ENCODE measurements at places on chromosomes 1 and 21. TPM values are rescaled to one million over a fixed set of nuclear protein-coding genes. Genes with fewer than 3 reads are reported as not detected.

- DNase-seq, result no peak
These were observed 46.8 kb upstream of the EDEM3 start for GRCh38 chr1:184801503-184801902.

DNA sequence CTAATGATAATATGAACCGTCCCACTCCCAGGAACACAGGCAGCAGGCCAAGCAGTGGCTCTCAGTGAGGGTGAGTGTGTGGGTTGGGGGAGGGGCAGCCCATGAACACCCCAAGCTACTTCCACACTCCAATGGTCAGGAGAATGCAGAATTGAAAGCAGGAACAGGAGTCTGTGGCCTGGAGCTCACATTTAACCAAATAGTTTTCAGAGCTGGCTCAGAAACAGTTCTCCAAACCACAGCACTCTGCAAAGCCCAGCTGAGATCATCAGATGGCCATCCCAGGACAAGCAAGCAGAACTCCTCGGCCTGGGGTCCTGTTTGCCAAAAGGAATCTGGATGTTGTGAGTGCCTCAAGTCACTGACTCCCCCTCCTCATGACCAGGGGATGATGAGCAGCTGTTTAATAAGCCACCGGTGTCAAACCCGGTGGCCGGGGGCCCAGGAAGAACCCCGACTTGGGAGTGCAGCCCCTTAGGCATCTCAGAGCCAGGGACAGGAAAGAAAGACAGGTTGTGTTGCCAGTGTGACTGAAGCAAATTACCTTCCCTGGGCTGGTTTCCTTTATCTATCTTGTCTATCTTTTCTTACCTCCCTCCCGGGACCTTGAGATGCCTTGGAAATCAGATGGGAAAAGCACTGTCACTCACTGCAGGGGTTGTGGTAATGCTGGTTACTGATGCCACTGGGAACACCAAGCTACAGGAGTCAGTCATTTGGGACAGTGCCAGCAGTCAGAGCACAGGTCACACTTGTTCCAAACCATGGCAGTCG lies 20.4 kb downstream of the DEGS1 start:
- no peak for DNase-seq

DNA sequence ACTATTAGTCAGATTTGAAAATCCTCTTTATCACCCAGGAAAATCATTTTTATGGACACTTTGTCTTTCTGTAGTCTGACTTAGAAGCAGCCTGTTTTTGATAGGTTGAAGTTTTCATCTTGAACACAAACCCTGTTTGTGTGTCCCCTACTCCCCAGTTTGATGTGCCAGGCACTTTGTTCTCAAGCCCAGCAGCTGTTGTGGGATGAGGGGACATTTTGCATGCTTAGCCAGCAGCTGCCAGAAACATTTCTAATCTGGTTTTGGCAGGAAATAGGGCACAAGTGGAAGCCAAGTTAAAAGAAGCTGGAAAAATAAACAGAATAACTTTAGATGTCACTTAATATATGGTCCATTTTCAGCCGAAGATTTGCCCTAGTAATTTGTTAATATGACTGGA lies 29.9 kb downstream of the ACTN2 start:
- no peak for DNase-seq

DNA sequence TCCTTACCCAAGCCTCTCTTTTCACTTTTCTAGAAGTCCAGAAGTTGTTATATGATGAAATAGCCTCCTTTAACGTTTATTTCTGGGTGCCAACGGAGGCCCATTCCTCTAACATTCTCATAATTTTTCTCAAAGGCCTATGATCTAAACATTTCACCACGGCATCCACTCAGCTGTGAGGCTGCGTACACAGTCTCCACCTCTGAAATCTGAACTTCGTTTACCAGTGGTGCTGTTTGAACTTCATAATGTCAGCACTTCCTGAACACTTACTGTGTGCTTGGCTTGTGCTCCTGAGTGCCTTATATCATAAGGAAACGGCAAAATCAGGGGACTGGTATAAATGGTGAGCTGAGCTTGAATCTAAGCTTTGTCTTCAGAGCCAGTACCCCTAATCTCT lies 12.0 kb upstream of the RBP7 start:
- DNase-seq, result no peak

GRCh38 chr1:73948055-73948454 lies 249.9 kb downstream of the LRRIQ3 start:
- DNase-seq, result peak; percentile 20

DNA sequence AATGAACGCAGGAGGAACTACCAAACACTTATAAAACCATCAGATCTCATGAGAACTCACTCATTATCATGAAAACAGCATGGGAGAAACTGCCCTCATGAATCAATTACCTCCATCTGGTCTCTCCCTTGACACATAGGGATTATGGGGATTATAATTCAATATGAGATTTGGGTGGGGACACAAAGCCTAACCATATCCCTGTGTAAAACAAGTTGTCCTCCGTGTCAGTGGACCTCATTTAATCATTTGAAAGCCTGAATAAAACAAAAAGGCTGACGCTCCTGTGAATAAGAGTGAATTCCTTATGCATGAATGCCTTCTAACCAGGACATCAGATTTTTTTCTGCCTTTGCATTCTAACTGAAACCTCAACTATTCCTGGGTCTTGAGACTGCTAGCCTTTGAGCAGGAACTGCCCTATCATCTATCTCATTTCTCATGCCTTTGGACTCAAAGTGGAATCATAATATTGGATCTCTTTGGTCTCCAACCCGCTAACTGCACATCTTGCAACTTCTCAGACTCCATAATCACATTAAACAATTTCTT lies 648.8 kb downstream of the ADGRL2 start:
- no peak for DNase-seq

- DNase-seq, result no peak
These were observed 7.6 kb upstream of the C1orf116 start for GRCh38 chr1:207040181-207040533.

GRCh38 chr1:151594143-151594625 lies 17.7 kb upstream of the SNX27 start:
- no peak for DNase-seq

- DNase-seq, result no peak
These were observed 4.4 kb upstream of the MAPKAPK2 start for GRCh38 chr1:206680279-206680678.

DNA sequence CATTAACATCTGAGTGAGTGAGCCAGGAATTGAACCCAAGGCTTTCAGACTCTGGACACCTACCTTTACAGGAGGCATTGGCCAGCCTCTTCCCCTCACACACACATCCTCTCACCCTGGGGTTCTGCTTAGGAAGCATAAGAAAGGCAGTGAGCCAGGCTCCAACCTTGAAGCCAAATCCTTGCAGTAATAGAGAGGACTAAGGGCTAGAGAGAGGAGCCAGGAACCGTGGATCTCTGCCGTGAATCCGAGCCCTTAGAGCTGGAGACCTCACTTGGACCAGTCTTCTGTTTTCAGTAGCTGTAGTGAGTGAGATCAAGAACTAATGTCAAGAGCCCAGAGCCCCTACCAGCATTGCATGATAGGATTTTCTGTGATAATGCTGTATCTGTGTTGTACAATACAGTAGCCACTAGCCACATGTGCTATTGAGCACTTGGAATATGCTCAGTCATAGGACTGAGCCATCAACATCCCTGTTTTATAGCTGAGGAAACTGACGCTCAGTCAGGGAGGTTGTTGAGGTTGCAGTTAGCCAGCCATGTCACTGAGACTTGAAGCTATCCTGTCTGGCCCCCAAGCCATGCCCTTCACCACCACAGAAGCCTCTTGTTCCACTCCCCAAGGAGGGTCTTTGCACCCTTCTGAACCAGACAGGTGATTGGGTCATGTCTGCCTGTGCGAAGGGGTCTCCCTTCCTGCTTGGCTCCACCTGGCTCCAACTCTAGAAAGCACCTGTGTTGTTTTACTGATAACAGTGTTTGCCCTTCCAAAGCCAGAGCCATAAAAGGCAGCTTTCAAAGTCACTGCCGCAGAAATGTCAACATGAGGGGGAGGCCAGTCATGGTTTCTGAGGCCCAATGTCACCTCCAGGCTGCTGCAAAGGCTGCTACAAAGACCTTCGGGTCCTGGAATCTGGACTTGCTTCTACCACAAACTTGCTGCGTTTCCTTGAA lies 101.1 kb upstream of the JUN start:
- DNase-seq, result no peak

GRCh38 chr1:26360807-26361604 lies 7.1 kb upstream of the CRYBG2 start:
- DNase-seq, result no peak

GRCh38 chr1:155123801-155124200 lies 3.9 kb upstream of the EFNA1 start:
- DNase-seq, result no peak

DNA sequence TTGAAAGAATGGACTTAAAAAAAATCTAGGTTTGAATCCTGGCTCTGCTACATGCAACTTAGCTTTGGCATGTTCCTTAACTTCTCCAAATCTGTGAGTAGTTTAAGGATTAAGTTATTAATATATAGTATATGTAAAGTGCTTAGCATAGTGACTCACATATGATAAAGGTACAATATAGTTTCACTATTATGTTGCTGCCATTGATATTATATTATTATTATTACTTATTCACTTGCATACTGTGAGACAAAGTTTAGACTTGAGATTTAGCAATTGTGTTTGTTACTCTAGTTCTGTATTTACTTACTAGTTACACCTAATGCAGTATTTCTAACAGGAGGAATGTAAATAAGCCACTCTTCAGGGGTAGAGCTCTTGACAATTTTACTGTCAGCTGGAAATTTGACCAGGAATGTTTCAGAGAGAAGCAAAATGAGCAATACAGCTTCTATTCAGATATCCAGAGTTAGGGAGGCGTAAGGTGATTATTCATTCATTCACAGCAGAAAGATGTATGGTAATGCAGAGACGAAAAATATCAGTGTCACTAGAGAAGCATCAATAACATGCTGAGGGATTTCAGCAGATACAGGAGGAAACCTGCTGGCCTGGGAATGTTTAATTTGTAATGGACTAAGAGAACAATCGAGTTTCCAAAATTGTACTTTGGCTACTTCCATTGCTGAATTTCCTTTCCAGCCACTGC lies 25.5 kb downstream of the RGS7 start:
- DNase-seq, result no peak

- DNase-seq, result no peak
These were observed 38.5 kb downstream of the ZBTB8OS start for GRCh38 chr1:32611859-32612188.

DNA sequence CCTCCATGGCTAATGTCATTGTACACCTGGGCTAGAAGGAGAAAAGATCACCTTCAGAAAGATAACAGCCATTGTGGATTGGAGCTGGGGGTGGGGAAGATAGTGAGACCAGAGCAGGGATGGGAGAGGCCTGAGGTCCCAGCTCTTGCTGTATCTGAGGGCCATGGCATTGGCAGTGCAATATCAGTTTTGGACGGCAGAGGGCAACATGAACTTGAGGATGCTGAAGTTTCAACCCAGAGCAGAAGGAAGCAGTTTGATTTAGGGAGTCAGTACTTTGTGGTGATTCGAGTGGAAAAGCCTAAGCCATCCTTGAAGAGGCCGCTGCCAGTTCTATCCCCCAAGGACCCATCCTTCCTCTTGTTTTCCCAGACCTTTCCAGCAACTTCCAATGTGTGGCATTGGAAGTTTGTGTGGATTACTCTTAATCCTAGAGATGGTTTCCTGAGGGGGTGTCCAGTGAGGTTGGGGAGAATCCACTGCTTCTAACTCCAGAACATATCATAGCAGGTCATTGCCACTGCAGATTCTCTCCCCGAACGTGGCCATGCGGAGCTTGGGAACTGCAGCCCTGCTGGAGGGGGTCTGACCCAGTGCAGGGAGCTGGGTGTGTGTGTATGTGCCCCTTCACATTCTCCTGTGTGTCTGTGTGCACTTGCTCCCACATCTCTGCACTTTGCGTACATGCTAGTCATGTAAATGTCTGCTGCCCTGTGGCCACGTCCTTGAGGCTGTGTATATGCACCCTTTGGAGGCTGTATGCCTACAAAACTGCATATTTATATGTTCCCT lies 24.1 kb downstream of the SLC26A9 start:
- DNase-seq, result peak; percentile 33

DNA sequence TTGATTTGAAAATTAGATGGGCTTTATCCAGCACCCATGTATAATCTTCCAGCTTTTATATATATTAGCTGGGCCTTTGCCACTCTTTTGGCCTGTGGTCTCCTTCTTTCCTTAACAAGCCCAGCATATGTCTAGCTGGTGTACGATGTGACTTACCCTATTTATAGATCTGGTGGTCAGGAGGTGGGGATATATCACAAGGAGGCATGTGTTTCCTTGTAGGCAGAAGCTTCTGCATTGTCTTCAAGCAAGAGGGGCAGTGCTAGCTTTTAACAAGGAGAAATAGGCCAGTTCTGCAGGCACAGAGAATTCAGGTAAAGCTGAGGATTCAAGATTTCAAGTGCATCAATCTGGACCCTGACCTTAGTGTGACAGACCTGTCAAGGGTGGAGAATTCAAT lies 38.0 kb upstream of the DNASE2B start:
- DNase-seq, result no peak

DNA sequence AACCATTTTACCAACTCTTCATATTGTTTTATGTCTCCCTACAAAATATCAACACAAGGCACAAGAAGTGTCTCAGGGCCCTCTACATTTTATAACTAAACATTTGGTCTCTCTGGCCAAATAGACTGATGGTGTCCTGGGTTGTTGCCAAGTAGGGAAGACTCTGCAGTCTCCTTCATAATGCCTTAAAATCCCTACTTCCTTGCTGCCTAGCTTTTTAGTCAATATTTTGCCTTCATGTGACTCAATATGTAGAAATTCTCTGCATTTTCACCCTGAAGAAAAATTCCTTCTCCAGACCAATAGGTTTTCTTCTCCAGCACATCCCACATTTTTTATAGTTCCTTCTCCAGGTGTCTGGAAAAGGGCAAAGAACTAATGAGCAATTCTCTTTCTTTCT lies 72.6 kb upstream of the IPO9 start:
- DNase-seq, result no peak

DNA sequence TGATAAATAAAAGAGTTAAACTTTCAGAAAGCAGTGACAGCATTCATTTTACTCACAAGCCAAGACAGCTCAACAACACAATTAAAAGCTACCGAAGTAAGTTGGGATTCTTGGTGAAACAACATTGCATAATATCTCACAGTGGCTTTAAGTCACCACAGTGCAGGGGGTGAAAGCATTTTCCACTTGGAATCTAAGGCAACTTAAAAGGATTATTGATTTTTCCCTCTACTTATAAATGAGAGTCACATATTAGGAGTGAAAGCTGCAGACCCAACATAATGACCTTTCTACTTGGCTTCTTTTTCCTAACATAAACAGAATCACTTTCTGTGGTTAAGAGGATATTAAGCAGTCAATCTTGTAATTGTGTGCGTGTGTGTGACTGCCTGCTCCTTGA lies 536.6 kb upstream of the CXADR start:
- DNase-seq, result no peak

Gene SHC1
- 61.2 TPM for total RNA-seq

Gene ESRRG
- total RNA-seq, result 14.0 TPM

Gene VHLL
- not detected for total RNA-seq

Gene KRTAP27-1
- total RNA-seq, result not detected

Gene HMGCS2
- 11.6 TPM for total RNA-seq

Gene CYB561D1
- 4.0 TPM for total RNA-seq

Gene SMAP2
- total RNA-seq, result 17.0 TPM

Gene COL8A2
- 11.7 TPM for total RNA-seq

Gene TMPRSS3
- not detected for total RNA-seq

Gene LCE2A
- total RNA-seq, result not detected

Gene BNIPL
- total RNA-seq, result 10.9 TPM
